Stimulated activated CD4-positive, alpha-beta T cell treated with anti-CD3 and anti-CD28 coated beads, Interleukin-15, amount 100 ng/mL, for 24 hours (primary cell): ENCODE measurements at places on chromosomes 1 and 21.
A peak's percentile ranks its signal among the peaks of the same experiment; 100 is the strongest.

DNA sequence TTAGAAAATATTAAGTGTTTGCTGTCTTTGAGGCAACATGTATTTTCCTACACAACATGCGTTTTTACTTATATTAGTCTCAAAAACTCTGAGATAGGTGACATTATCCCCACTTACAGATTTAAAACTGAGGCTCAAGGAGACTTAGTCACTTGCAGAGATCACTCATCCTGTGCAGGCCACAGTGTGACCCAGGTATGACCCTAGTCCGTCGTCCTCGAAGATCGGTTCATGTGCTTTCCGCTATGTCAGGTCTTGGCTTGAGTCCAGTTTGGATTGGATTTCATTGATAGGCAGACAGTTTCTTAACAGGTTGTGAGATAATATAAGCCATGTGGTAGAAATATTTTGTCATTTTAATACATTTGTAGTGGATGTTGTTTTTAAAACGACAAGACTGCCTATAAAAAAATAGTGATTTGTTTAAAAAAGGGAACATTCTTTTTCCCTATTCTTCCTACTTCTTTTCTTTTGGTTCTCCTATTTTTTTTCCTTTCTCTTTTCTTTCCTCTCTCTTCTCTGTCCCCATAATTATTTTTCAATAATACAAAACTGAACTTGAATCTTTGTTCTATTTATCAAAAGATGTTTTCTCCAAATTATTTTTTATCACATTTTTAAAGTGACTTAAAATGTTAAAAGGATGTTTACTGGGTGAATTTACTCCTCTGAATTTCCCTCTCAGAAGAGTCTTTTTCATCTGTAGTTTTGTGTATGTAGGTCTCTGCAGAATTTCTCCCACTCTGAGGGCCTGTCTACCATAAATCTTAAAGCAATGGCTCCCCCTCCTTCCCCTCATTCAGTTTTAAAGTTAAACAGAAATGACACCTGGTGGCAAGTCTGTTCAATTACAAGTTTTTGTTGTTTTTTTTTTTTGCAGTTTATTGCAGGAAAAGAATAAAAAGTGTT lies 81.8 kb downstream of the PHTF1 start:
- DNase-seq: no peak

GRCh38 chr1:47184822-47185677 lies 4.8 kb downstream of the PDZK1IP1 start:
- DNase-seq: no peak

DNA sequence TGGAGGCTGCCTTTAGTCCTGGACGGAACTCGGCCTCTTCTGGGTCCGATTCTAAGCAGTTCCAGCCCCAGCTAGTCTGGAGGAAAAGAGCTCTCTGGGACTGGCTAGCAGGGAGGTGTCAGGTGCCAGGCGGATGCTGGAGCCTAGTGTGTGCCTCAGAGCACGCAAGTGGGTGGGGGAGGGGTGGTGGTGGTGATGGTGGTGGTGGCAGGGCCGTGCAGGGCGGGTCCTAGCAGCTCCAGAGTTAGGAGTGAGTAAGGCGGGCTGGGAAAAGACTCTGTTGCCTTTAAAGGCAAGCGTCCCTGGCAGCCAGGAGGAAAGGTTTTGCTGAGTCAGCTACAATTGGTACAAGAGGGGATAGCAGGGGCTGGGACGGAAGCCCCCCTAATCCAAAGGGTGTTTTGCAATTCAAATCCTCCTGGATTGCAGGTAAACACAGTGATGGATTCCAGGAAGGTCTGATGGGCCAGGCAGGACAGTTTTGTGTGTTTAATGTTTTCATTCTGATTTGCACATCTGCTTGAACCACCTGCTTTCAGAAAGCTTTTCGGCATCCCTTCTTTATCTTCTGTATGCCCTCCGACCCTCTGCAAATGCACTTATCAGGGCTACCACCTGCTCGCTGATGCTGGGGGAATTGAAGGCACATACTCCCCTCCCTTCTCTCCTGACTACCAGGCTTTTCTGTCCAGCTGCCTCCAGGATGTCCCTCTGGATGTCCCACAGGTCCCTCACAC lies 4.1 kb upstream of the SLC2A1 start:
- no peak for DNase-seq

DNA sequence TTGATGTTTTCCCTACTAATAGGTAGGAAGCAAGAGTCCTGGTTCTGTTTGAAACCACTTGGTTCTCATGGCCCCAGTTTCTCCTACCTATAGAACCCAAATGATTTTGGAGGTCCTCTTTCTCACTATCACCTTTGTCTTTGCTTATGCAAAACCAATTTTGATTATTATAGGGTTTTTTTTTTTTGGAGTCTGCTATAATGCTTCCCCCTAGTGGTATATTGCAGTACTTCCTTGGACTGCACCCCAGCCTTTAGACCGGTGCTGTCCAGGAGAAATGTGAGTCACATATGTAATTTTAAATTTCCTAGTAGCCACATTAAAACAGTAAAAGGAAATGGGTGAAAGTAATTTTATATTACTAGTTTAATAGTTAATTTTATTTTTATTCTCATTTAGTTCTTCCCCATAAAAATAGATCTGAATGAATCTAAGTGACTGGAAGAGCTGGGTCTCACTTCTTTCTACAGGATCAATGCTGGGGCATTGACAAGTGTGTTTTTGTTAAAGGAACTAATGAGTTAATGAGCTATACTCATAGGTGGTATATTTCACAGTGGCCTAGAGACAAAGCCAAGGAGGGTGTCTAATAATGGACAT lies 10.6 kb downstream of the FCMR start:
- DNase-seq: peak; percentile 32

DNA sequence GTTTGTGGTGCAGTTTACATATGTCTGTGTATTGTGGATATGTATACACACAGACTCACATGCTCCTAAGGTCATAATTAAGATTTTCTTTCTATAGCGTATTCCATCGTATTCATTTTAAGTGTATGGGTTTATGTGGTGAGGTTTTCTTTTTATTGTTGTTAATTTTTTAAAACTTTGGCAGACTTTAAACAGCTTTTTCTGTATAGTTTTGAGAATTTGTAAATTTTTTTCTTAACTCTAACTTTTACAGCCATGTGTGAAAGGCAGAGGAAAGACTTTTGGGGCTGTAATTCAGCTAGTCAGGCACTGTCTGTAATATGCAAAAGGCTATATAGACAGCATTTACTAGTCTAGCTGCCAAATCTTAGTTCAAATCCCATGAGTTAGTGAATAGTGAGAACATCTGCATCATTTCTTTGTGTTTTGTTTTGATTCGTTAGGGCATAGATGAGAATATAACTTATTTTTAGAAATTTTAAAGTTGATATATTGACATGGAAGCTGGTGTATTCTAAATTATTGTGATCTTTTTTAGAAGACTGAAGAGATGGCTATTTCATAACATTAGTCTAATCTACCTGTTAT lies 2.3 kb downstream of the MAGI3 start:
- no peak for DNase-seq

DNA sequence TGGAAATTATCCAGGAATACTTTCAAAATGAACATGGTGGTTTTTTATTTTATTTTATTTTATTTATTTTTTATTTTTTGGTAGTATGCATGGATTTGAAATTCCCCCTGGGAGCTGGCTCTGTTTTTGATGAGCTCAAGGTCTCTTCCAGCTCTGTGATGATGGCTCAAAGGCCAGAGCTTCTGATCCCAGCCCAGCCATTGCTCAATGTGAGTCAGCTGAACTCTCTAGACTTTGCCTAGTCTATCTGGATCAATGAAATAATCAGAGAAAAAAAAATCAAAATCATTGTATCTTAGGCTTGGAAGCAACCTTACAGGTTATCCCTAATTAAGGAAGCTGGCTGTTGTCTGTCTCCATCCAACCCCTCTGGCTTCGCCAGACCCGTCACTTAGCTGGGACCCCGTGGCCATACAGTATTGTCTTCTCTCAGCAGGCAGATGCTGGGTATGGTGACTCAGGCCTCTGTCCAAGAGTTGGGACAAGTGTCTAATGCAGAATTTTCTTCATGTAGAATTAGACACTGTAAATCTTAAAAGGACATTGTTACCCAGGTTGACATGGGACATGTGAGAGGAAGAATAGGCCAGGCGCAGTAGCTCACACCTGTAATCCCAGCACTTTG lies 90.2 kb upstream of the LPGAT1 start:
- no peak for DNase-seq

- DNase-seq: peak; percentile 57
Observed at GRCh38 chr1:23799570-23800399, 769 bp downstream of the GALE start.

GRCh38 chr1:243726806-243727502 lies 123.1 kb downstream of the AKT3 start:
- DNase-seq: no peak

DNA sequence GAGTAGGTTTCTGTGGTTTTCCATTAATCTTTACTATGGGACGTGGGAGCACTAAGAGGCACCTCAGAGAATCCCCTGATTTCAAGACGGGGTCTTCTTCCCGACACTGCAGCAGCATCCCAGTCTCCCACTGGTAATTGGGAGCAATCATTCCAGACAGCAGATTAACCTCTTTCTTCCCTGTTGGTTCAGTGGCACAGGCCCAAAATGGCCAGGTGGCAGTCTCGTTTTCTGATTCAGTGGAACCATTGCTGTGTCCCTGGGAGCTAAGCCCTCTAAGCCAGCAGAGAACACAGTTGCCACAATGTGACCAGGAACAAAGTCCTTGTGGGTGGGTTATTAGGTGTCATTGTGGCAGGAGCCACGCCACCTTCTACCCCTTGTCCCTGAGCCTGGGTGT lies 342.1 kb downstream of the MATN1 start:
- no peak for DNase-seq
